GOT3 (cell line): ENCODE measurements at places on chromosomes 12 and 14.

DNA sequence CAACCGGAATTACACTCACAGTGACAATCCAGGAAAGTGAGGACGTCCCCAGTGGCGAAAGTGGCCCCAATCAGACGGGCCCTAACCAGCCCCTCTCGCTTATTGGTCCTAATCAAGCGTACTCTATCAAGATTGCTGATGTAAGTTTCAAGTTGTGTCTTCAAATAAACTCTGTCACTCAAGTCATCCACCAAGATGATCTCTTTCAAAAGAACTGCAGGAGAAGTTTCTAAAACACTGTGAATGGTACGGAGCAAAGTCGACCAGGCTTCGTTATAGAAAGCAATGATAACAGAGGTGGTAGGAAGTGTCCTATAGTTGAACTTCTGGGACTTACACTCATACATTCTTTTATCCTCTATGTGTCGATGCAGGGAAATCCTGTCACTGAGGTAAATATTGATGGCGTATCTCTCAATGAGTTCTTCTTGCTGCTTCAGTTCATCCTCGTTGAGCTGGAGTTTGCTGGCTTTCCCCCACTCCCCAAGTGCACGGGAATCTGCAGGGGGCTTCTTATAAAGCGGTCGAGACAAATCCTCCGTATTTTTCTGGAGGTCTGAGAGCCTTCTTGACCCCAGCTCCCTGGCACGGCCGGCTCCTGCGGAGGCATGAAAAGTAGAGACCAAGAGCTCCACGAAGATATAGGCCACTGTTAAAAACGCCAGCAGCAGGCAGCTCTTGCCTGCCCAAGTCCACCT lies 604 bp downstream of the GALNT4 start:
- DNase-seq: no peak

DNA sequence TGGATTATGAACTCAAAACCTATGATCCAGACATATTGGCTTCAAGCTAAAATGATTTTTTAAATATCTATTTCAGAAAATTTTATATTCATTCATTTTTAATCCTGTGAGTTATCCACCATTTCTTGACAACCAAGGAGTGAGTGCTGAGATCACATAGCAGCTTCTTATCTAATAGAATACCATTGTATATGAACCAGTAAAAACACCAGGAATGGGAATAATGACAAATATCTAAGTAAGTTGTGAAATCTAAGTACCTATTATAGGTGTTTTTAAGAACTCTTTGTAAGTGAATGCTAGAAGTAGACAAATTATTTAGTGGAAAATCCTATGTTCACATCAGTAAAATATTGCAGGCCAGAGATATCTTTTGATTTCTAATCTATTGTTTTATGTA lies 8.2 kb downstream of the LUM start:
- no peak for DNase-seq

- DNase-seq: no peak
Measured at GRCh38 chr14:73712540-73713180, 1.5 kb downstream of the PNMA1 start.

GRCh38 chr14:76715511-76716081 lies 45.7 kb upstream of the VASH1 start:
- no peak for DNase-seq

DNA sequence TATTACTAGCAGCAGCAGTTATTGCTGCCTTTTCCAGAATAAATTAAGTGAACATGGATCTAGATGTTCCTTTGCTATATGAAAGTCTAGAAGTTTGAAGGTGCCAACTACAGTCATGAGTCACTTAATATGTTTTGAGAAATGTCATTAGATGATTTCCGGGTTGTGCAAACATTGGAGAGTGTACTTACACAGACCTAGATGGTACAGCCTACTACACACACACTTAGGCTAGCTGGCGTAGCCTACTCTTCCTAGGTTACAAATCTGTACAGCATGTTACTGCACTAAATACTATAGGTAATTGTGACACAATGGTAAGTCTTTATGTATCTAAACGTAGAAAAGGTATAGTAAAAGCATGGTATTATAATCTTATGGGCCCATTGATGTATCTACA lies 368.1 kb downstream of the PDZRN4 start:
- no peak for DNase-seq

- DNase-seq: no peak
Measured at GRCh38 chr12:101963697-101964096, 86.3 kb downstream of the DRAM1 start.

DNA sequence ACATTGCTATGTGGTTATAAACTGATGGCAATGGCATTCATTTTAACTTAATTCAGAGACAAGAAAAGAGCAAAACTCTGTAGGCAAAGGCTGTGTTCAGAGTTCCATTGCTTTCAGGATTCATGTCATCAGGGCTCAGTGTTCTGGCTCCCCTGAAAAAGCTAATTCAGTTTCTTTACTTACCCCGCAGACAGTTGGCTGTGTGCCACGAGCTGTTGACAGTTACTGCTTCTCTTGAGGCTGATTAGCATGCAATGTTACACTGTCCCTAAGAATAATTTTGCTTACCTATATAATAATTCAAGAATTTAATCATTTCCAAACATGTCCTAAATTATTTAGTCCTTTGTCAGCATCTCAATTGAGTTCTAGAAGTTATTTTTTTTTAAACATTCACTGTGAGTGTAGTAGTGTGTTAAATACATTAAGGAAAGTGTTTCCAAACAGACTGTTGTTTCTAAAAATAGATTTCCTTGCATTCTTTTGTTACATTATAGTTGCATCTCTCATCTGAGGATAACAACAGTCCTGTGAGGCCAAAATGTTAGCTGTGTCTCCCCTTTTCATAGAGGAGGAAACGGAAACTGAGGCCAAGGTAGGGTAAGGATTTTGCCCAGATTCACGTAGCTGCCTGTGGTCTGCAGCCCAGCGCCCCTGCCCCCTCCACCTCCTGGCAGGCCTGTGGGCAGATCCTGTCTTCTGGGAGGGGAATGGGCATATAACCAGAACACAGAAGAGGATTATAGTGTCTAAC lies 98.6 kb downstream of the PELI2 start:
- DNase-seq: no peak

GRCh38 chr12:127677537-127678131 lies 589.3 kb upstream of the TMEM132C start:
- no peak for DNase-seq

DNA sequence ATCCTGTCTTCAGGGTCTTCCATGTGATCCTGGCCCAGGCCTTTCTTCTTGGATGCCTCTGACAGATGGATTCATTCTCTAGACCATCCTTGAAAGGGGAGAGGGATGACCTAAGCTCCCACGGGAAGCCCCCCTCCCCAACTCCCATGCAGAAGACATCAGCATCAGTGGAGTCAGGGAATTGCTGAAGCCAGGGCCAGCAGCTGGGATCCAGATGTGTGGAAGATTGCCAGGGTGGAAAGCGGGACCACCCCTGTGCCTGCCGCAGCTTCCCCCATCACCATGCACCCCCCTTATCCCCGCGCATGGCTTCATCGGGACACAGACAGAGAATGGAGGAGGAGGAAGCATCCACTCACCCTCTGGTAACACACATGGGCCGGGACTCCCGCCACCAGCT lies 183.6 kb upstream of the PRMT8 start:
- DNase-seq: no peak
